ENCODE measurements at places on chromosomes 1 and 21.

DNA sequence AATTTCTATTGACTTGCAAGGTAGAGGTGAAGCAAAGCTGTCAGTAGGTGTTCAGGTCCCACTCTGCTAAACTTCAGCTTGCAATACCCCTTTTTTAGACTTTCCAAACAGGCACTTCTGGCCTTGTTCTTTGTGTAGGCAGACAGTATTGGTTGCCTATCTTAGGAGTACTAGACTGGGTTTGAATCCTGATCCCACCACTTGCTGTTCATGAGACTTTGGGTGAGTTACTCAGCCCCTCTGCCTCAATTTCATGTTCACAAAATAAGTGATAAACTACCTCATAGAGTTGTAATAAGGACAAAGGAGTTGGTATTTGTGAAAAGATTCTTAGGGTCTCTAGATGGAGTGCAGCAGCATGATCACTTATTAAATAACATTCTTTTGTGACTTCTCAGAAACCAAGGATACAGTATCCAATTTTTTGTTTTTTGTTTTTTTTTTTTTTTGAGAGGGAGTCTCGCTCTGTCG is 5.2 kb downstream of the RCC1 start:
- no peak for DNase-seq

GRCh38 chr1:39917825-39918224 is 16.1 kb upstream of the MYCL start:
- no peak for DNase-seq

DNA sequence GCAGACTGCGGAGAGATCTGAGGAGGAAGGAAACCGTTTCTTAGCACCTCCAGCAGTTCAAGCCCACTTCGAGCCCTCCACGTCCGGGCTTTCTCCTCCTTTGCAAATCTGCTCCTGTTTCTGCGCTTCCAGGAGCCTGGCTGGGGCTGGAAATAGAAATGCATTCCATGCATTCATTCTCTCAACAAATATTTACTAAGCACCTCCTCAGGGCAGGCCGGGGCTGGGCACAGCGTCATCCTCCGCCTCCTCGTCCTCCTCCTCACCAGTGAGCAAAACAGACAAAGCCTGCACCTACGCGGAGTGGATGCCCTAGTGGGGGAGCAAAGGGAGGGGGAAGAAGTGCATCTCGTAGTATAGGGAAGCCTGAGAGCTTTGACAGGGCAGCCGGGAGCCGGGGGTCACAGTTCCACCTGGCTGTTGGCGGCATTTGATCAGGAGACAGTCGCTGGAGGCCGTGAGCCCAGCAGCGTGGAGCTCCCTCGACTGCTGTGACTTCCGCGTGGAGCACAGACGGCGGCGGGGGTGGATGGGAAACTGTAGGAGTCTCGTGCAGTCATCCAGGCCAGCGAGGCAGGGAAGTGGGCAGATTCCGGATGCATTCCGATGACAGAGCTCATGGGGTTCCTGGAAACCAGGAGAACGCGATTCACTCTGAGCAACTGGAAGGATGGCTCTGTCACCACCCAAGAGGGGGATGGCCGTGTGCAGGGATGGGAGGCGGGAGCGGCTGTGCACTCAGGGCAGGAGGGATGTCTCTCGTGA is 93.5 kb downstream of the SIK1 start:
- DNase-seq = no peak

DNA sequence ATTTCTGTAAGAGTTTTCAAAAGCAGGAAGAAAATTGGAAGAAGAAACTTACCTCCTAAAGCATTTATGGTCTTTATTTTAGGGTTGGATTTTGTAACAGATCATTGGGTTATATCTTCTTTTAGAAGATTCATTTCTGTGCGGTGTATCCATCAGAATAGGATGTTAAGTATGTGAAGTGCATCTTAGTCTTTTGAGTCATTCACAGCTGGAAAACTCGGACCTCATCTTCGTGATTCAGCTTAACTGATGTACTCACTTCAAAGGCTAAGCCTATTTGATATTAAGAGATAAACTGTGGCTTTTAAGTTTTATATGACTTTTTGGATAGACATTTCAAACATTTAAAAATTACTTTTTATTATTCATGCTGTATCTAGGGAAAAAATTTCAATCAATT is 56.3 kb downstream of the GIPC2 start:
- DNase-seq = no peak

DNA sequence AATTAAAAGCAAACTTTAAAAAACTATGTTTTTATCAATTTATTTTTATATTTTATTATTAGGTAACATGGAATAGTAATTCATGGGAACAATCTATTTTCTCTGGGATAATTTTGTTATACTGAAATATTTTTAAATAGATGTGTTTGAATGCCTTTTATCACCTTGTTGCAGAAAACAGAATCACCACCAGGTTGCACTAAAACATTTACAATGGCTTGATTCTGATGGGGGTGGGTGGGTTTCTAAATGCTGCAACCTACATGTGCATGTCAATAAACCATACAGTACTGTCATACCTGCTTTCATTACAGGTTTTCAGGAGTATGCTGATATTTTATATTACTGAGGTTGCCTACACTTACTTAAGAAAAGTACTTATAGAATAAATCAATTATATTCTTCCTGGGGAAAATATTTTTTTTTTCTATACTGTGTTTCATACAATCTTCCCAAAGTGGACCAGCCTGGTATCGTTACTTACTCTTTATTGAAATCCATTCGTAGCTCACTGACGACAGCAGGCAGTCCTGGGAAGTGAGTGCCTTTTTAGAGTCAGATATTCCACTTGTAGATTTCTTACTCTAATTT is 132.8 kb downstream of the PTPRC start:
- no peak for DNase-seq

GRCh38 chr1:9684801-9685200 is 33.3 kb downstream of the PIK3CD start:
- no peak for DNase-seq

Data from amygdala (tissue), 56 donors.